Fibroblast of the conjunctiva (primary cell): ENCODE measurements at places on chromosomes 6 and 20.

DNA sequence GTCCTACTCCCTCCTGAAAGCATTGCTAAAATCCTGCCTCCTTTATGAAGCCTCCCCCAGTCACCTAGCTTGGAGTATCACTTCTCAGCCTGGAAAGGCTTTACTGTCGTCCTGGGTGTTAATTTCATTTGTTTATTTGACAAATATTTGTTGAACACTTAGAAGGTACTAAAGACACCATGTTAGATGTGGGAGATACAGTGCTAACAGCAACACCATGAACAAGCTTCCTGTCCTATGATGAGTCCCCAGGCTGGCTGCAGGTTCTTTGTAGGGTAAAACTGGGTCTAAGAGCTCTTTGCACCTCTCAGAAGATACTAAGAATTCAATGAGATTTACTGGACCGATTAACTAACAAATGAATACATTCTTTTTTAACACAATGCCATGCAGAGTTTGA lies 109.2 kb upstream of the TMEM170B start:
- DNase-seq: no peak

DNA sequence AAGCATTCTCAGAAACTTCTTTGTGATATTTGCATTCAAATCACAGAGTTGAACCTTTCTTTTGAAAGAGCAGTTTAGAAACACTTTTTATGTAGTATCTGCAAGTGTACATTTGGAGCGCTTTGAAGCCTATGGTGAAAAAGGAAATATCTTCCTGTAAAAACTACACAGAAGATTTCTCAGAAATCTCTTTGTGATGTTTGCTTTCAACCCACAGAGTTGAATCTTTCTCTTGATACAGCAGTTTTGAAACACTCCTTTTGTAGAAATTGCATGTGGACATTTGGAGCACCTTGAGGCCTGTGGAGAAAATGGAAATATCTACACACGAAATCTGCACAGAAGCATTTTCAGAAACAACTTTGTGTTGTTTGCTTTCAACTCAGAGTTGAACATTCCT lies 612.3 kb upstream of the ZNF337 start:
- no peak for DNase-seq

- no peak for DNase-seq
Measured at GRCh38 chr6:140490081-140490480, 1115.6 kb upstream of the CITED2 start.

- no peak for DNase-seq
Measured at GRCh38 chr6:6705915-6706675, 117.6 kb downstream of the LY86 start.

DNA sequence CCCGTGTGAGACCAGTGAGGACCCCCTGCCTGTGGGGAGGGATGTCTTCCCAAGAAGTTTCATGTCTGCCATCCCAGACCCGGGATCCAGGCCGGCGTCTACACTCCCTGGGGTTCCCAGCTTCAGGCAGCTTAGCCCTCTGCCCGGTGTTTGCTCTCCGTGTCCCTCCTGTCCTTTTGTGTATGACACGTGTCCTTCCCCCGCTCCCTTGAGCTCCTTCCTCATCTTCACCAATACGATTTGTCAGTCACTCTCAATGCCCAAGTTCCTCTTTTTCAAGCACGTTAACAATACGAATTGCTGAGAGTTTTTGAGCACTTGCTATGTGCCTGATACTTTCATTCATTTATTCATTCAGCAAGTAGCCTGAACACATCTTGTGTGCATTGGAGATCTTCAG lies 115.6 kb upstream of the PTPN1 start:
- no peak for DNase-seq

DNA sequence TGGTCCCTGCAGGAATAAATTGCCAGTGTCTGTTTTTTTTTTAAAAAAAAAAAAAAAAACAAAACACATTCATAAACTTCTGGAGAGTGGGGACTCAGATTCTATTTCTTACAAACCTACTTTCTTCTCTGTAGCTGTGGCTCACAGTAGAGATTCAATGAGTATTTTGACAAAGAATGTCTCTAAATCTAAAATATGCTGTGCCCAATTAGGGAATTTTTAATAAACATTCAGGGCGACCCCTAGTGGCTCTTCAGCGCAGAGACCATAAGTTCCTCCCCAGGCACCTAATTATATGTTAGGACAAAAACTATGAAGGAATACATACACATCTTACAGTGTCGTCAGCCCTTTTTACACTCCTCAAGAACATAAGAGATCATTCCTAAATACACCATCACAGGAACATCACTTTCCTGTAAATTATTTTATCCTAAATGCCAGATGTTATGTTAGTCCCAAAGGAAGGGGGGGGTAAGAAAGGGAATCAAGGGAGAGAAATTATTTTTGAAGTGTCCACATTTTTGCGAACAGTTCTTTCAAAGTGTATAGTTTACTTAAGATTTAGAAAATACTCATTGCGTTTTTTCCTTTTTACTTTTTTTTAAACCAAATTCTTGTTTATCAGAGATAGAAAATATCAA lies 21.8 kb upstream of the NAA20 start:
- no peak for DNase-seq

DNA sequence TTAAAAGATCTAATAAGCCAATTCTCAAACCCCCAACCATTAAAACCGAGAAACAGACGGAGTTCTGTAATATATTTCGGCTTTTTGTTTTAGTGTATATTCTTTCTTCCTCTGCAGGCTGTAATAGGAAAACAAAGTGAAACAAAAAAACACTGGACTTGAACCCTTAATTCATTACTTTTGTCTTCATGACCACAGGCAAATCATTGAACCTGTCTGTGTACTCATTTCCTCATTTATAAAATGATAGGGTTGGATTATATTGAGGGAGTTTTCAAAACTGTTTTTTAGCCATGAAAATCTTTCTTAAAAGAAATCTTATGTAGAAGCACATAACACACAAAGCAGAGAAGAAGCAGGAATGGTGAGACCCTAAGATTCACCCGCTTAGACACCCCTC lies 278.8 kb downstream of the CD83 start:
- DNase-seq: no peak

DNA sequence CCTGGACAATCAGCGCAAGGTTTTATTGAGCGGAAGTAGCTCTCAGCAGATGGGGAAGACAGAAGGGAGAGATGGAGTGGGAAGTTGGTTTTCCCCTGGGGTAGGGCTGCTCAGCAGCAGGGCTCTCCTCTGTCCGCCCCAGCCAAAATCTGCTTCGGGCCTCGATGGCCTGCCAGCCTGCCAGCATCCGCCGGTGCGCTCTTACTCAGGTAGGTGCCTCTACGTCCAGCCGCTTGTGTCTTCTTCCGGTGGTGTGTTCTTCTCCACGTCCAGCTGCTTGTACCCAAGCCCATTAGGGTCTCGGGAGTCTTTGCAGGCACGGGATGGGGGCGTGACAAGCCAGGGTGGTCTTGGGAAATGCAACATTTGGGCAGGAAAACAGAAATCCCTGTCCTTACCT lies 1340.0 kb upstream of the MAP3K7 start:
- DNase-seq: no peak
